Globus pallidus (tissue), 1 donor: ENCODE measurements at places on chromosomes 1 and 21.
A peak's percentile ranks its signal among the peaks of the same experiment; 100 is the strongest.

GRCh38 chr1:26533951-26534509, 4.5 kb downstream of the RPS6KA1 start:
- no peak for DNase-seq

DNA sequence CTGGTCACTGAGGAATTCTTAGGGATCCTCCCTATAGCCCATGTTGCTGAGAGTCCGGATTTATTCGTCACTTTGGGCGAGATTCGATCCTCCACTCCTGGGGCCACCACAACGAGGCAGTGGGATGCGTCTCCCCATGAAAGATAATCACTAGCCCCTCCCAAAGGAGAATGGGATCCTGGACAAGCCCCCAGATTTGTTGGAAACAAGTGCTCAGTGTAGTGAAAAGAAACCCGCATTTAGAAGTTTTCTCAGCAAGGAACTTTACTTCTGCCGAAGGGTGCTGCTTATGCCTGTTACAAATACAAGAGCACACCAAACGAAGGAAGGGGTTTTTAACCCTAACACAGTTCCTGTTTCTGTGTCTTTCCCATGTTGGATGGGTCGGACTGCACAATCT, 83.3 kb downstream of the ZFYVE9 start:
- DNase-seq: no peak

- DNase-seq: no peak
Measured at GRCh38 chr1:157274698-157275534, 136.7 kb upstream of the ETV3 start.

DNA sequence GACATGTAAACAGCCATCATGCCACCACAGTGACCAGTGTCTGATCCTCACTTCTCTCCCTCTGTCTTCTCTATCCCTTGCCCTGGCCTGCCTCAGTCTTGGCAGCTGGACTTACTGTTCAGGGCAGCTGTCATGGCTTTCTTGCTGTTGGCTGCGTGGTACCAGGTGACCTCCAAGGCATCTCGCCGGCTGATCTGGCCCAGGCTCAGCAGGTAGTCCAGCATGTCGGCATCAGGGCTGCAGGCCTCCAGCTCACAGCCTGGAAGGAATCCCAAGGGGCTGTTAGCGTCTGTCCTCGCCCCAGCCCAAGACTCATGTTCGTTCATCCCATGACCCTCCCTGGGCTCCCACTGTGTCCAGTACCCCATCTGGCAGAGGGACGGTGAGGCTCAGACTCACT, 3.6 kb downstream of the FAM151A start:
- DNase-seq: no peak

DNA sequence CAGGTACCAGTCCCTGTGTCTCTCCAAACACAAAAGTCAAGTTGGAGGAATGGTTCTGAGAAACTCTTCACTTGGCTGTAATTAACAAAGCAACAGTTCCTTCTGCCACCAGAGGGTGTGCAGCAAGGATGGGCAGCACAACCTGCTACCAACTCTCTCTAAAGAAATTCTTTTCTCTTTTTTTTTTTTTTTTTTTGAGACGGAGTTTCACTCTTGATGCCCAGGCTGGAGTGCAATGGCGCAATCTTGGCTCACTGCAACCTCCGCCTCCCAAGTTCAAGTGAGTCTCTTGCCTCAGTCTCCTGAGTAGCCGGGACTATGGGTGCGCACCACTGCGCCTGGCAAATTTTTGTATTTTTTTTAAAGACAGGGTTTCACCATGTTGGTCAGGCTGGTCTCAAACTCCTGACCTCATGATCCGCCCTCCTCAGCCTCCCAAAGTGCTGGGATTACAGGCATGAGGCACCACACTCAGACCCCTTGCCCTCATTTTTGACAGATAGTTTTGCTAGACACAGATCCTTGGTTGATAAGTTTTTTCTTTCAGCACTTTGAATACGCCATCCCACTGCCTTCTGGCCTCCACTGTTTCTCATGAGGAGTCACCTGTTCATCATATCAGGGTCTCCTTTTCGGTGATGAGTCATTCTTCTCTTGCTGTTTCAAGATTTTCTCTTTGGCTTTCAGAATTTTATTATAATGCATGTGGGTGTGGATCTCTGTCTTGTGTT, 12.1 kb upstream of the DEGS1 start:
- no peak for DNase-seq

- peak; percentile 76 for DNase-seq
Measured at GRCh38 chr1:15966081-15966955, 9.6 kb downstream of the ZBTB17 start.

DNA sequence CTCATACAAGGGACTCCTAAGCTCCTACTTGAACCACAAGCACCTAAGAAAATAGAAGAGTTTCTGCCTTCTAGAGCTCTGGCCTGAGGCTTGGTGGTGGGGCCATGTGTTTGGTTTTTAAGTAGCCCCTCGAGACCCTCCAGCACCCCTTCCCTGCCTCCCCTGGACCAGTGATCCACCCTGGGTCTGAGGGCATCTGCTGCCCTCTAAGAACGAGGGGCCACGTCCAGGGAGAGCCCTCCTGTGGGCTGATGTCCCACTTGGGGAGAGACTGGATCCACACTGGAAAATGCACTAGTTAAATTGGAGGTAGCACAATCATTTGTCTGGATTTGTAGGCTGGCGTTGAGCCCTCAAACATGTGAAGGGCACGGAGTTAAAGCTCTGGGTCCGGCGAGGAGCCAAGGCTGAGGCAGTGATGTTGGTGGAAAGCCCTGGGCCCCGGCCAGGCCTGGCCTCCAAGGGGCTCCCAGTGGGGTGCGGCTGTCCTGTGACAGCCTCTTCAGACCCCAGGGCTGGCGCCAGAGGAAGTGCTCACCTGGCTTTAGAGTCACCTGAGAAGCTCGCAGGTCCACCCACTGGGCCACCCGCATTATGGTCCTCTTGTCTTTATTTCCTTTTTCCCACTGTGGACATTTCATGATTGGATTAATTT, 65.2 kb downstream of the SLC37A1 start:
- no peak for DNase-seq

DNA sequence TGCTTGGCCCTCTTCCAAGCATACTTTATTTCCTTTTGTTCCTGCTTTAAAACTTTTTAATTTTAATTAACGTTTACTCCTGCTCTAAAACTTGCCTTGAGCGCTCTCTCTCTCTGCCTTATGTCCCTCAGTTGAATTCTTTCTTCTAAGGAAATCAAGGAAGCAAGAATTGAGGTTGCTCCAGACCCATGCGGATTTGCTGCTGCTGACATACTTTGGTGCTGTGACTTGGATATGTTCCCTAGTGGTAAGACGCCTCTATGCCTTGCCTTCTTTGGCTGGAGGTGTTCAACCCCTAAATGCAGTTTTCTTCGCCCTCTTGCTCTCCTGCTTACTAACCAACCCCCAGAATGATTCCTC, 148.1 kb downstream of the ADSS2 start:
- DNase-seq: no peak

DNA sequence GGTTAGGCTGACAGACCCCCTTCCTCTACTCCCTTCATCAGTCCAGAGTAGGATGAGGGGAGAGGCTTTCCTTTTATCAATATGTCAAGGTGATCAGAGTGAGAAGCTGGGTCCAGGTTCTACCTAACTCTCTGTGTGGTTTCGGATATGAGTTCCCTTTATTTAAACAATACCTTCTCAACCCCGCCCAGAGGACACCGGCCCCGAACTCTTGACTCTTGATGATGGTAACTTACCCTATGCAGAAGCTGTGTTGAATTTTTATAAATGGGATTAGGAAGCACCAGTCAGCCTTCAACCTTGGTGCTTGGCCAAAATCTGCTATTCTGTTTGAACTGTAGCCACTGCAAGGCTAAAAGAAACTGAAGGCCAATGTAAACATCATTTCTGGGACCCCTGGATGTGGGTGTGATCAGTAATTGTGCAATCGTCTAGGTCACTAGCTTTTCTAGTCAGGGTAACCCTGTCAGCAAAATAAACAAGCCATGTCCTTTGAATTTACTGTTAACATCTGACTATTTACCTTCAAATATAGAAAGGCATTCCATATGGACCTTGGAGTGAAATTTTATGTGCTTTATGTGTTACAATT, 398.3 kb downstream of the SEC16B start:
- no peak for DNase-seq

DNA sequence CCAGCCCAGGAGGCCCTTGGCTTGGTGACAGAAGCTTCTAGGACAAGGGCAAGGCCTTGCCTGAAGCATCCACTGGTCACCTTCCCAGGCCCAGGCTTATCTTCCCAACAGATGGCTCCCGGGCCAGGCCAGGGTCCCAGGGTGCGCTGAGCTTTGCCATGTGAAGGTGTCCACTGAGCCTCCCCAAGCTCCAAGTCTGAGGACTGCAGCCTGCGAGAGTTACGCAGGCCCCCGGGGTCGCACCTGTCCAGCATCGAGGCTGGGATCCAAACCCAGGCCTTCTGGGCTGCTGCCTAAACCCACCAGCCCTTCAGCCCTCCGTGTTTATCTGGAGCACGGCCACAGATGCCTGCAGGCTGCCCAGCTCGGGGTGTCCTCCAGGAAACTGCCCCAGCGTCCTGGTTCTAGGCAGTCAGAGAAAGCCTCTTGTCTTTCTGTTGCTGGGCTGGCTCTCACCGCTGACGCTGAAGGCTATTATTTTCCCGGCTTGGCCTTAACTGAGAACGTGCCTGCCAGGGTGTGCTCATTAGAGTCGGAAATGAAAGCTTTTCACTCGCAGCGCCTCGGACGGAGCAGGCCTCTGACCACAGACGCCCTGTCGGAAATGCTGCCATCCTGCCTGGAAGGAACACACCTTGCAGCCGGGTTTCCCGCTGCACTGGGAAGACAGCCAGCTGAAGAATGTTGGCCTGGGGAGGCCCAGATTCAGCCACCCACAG, 71.4 kb downstream of the MEGF6 start:
- DNase-seq: peak; percentile 31

DNA sequence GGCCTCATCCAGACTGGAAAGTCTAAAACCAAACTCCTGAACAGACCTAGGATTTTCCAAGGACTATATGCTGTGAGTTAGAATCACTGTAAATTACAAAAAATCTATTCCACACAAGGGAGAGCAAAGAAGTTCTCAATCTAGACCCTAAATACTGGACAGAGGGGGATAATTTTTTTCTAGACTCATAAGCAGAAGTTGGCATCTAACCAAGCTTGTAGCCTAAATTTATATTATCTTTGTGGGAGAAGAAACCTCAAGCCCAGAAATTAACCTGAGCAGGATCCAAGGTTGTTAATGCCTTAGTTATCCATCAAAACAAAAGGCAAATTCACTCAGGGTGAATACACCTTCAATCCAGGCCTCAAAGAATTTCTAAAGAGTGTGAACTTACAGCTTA, 290.2 kb downstream of the SMYD3 start:
- DNase-seq: no peak

- no peak for DNase-seq
Measured at GRCh38 chr1:193058529-193059281, 455 bp downstream of the UCHL5 start.

- no peak for DNase-seq
Measured at GRCh38 chr1:91876040-91876470, 9.9 kb downstream of the TGFBR3 start.

DNA sequence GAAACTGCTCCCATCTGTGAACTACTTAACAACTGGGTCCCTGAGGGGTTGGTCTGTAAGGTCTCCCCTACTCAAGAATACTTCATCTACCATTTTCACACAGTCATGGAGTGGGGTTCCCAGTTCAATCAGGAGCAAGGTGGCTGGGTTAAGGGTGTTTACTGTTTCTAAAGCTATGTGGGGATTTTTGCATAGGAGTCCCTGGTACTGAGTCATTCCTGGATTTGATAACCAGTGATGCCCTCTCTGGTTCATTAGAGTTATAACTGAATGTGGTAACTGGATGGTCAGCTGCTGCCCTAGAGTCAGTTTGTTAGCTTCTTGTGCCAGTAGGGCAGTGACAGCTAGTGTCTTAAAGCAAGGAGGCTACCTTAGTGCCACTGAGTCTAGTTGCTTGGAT, 29.4 kb upstream of the KCNJ15 start:
- no peak for DNase-seq

DNA sequence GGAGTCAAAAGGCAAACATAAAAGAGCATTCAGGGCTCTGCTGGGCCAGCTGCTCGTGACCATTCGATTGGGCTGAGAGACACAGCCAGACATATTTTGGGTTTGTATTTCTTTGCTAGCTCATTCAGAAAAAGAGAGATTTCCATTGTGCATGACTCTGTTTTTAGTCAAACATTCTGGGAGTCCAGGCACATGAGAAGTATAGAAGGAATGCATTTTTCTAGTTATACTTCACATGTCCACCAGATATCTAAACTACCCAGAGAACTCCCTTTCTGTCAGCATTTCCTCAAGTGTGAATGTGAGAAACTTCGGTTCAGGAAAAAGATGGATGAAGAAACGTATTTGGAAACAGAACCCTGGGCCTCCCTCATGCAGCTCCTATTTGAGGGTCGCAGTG, 6.3 kb upstream of the KCNE1 start:
- DNase-seq: no peak

GRCh38 chr1:57329937-57330336, 93.9 kb downstream of the DAB1 start:
- DNase-seq: no peak

DNA sequence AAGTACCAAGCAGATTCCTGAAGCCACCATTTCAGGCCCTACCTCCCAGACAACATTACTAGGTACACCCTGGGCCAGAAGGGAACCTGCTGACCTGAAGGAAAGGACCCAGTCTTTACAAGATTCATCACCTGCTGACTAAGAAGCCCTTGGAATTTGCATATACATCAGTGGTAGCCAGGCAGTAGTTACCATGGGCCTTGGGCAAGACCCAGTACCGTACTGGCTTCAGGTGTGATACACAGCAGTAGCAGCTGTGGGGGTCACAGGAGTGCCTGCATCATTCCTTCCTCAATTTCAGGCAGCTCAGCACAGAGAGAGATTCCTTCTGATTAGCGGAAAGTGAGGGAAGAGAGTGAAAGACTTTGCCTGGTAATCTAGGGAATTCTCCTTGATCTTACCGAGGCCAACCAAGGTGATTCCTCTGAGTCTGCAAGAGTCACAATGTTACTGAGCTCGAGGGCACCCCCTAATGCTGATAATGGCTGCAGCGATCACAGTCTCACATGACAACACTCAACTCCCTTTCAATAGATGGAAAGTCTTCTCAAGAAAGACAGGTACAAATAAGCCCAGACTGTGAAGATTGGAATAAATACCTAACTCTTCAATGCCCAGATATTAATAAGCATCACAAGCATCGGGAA, 22.0 kb upstream of the UHMK1 start:
- no peak for DNase-seq
